ENCODE measurements at places on chromosomes 12 and 14.
A peak's percentile ranks its signal among the peaks of the same experiment; 100 is the strongest.

GRCh38 chr12:124463341-124463921 lies 104.0 kb downstream of the NCOR2 start:
- no peak for DNase-seq

DNA sequence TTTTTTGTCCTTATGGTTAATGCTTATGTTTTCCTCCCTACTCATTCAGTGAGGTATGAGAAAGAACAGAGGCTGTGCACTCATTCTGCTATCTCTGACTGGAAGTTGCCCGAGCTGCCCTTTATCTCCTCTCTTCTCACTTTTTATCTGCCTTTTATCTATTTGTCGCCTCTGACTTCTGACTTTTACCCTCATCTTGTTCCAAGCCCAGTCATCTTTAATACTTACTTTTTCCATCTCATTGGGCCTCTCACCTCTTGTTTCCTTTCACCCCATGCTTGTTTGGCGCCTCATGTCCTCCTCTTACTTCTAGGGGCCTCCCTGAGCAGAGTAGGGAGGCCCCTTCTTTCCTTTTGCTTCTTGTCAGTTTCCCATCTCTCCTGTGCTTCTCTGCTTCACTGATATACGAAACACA lies 50.7 kb downstream of the DIP2B start:
- no peak for DNase-seq

GRCh38 chr12:56221232-56221756 lies 428 bp downstream of the RNF41 start:
- peak; percentile 65 for DNase-seq

DNA sequence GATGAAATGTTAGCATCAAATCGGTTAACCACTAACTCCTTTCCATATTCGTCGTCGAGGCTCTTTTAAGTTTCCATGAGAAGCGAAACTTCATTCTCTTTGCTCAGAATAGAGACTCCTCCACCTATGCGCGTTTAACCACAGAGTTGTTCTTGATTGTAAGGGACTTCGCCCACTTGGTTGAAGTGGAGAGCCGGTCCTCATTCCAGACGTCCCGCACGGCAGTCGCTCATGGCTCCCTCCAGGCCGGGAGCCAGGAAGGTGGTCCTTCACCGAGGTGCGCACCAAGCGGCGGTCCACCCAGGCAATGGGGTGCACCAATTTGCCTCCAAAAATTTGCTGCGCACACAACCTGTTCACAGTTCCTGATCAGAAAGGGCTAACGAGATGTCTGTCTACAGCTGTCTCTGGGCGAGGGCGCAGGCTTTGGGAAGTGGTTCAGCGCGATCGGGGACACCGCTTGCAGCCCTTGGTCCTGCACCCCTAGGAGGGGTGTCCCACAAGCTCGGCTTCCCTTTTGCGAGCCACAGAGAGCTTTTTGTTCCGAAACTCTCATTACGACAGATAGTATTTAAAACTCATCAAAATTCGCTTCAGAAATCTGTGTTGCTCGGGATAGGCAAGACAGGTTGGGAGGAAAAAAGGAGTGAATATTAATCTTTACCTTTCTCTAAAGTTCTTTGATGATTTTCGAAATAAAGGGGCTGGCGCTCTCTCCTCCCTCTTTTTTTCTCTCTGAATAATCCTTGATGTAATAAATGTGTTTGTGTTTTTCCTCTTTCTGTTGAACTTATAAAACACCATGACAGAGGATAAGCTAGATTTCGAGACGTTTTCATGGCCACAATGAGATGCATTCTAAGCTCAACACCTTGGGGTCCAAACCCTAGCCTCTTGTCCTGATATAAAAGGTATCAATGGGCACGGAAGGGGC lies 6.4 kb upstream of the ALX1 start:
- no peak for DNase-seq

GRCh38 chr14:57382283-57382682 lies 8.1 kb upstream of the NAA30 start:
- DNase-seq = no peak

DNA sequence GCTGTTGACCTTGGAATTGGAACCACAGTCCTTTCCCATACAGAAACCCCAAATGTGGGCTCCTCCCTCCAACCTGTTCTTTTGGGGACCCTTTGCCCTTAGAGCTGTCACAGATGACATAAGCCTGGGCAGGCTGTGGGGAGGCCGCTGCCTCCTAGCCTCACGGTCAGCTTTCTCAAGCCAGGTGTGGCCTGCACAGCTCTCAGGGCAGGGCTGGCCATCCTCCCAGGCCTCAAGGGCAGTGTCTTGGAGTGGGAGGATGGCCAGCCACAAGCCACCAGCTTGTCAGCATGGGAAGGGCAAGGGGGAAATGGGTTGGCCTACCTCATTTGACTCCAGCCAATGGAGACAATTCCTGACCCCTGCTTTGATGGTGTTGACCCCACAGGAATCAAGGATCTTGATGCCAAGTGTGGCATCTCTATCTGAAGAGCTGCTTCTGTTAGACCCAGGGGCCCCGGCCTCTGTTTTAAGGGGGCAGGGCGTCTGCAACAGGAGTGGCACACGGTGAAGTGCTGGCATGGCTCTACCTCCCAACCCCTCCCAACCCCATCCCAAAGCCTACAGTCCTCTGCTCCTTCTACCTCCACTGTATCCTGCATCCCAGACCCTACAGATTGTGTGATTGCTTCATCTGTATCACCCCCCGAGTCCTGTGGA lies 11.5 kb downstream of the CBLN3 start:
- DNase-seq = no peak

DNA sequence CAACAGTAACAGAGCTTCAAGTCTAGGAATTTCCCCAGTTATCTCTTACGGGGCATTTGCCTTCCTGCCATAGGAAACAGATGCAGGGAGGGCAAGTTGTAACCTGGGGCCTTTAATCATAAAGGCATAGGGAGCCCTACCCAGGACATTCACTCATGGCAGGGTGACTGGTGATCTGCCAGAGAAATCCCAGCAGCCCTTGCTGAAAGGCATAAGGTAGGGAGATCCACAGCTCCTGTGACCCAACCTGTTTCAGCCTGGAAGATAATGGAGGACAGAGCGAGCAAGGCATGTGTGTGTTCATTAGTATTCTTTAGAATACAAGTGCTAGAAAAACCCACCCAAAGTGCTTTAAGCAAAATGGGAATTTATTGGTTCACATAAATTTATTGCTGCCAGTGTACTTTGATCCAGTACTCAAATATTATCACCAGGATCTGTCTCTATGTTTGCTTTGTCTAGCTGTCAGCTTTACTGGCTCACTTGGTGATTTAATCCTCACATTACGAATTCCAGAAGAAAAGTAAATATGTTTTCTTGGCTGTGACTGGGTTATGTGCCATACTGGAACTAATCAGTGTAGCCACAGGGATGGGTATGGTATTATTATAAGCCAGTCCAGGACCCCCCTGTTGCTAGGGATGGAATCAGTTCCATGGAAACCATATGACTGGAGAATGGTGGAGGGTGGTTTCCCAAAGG lies 21.1 kb upstream of the AKAP6 start:
- DNase-seq = no peak

DNA sequence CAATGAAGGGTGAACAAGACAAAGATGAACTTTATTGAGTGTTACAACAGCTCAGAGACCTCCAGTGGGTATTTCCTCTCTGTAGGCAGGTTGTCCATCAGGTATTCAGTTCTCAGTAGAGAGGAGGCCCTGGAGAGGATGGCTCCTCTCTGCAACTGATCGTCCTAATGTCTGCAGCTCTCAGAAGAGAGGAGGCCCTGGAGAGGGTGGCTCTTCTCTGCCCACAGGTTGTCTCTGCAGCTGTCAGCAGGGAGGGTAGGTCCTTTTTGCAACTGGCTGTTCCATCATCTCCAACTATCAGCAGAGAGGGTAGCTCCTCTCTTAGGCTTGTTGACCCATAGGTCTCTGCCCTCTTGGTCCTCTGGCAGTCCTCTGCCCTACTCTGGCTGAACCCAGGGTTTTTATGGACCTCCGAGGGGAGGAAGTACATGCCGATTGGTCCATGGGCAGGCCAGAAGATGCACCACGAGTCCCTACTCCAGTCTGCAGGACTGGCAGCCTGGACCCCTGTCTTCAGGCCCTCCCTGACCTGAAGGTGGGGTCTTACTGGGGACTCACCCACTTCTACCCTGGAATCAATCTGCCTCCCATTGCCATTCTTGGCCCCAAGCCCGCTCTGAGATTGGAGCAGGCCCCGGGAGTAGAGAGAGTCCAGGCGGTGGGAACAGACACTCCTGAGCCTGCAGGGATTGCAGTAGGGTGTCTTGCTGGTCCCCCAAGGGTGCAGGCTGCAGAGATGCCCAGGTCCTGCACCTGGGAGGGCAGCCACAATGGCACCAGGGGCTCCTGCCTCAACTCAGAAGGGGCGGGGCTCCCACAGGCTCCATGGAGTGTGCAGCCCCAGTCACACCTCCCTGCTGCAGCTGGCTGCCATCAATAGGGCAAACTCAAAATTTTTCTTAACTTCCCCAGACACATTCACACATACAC lies 2.3 kb downstream of the TMEM116 start:
- DNase-seq = no peak

DNA sequence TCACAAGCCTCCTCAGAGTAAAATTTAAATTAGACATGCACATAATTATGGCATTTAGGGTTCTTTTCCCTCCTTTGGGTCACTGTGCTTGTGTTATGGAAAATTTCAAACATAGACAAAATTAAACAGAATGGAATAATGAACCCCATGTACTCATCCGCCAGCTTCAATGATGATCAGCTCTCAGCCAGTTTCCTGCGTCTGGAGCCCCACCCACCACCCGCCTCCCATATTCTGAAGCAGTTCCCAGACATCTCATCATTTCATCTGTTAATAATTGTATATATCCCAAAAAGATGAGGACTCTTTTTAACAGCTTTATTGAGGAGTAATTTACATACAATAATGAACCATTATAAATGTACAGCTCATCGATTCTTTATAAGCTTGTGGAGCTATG lies 128.2 kb downstream of the EML1 start:
- DNase-seq = no peak

- no peak for DNase-seq
Measured at GRCh38 chr14:100524233-100524932, 62.8 kb downstream of the BEGAIN start.

- DNase-seq = no peak
Measured at GRCh38 chr14:87049950-87050349, 943.0 kb downstream of the GALC start.

GRCh38 chr12:6765048-6765633 lies 1.0 kb upstream of the PTMS start:
- no peak for DNase-seq

DNA sequence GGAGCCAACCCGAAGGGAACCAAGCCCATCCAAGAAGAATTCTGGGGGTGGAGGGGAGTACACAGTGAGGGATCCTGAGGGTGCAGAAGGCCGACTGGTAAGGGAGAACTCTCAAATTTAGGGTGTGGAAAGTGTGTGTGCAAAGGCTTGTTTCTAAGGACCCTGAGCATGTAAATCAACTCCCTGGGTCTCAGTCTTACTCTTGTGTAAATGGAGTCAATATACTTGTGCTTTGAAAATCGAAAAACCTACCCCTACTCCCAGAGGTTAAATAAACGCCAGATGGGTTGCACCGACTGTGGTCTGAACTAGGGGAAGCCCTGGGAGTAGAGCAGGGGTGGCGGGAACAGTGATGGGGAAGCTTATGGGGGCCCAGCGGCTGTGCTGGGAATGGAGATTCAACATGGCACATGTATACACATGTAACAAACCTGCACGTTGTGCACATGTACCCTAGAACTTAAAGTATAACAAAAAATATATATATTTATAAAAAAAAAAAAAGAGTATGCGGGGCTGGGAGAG lies 6.0 kb downstream of the B4GALNT1 start:
- DNase-seq = no peak

DNA sequence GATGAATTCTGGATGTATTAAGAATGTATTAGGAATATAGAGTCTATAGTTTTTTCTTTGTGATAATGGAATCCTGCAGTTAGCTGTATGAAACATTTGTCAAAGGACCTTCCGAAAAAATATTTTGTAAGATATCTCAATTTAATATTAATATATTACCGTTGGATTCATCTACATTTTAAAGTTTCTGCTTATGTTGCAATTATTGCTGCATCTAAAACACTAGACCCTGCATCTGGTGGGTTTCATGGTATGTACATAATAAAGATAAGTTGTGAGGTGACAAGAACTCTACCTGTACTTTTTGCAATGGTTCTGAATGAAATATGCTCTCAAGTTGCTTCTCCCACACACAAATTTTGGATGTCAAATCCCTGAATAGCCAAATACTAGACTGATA lies 565.9 kb upstream of the FBXO33 start:
- no peak for DNase-seq

DNA sequence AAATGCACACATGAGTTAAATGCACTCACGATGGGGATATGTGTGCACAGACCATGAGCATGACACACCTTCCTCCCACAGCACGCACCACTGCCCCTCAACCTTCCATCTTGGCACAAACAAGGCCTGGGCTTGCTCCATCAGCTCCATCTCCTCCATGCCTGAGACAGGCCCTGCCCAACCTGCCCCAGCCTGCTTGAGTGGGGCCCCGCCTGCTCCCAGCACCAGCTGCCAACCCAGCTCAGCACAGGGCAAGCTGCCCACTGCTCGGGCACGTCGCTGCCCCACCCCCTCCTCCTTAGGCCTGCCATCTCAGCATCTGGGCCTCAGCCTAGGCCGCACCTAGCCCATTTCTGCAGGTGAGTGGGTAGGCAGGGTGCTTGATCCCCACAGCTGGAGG lies 27.6 kb upstream of the KRT78 start:
- no peak for DNase-seq

GRCh38 chr12:124006085-124006845 lies 33.2 kb downstream of the ZNF664 start:
- DNase-seq = no peak

GRCh38 chr12:10033783-10034545 lies 3.5 kb downstream of the CLEC9A start:
- DNase-seq = no peak

DNA sequence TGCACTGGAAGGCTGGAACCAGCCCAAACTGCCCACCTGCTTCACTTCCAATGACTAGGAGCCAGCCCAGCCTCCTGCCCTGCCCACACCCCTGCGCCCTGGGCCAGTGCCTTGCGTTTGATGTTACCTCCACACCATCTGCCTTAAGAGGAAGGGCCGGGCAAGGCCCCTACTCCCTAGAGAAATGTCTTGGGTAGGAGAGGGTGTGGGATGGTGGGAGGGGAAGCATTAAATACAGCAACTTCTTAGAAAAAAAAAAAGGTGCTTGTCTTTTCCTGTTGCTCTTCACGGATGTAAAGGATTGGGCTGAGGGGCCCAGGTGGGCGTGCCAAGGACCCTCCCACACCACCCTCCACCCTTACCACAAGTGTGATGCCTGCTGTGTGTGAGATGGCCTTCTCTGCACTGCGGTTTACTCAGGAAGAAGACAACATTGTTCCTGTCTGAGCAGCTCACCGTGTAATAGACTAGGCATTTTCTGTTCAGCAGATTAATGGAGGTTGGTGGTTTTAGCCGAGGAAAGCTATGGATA lies 99.9 kb downstream of the NINJ2 start:
- DNase-seq = no peak

DNA sequence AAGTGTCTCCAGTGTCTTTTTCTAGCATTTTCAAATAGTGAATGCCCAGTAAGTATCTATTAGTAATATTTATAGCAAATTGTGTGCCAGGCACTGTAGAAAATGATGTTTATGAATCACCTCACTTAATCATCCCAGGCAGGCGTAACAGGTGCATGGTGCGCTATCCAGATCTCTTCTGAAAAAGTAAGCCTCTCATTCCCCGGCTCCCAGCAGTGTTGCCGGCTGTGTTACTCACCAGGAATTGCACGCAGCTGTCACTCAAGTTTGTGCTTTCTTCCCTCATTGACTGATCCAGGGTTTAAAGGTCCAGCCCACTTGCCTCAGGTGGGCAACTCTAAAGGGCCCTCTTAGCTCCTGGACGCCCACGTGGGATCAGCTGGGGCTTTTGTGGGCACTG lies 173.8 kb upstream of the RASSF8 start:
- no peak for DNase-seq
